ENCODE measurements at places on chromosomes 4 and X.

GRCh38 chr4:165443276-165443675 is 64.5 kb downstream of the CPE start:
- no peak for DNase-seq

- DNase-seq: no peak
Measured at GRCh38 chr4:178082906-178083305, 640.7 kb upstream of the AGA start.

GRCh38 chr4:78829296-78829695 is 53.1 kb downstream of the BMP2K start:
- no peak for DNase-seq

GRCh38 chrX:40172401-40173142 is 74.8 kb upstream of the BCOR start:
- no peak for DNase-seq

DNA sequence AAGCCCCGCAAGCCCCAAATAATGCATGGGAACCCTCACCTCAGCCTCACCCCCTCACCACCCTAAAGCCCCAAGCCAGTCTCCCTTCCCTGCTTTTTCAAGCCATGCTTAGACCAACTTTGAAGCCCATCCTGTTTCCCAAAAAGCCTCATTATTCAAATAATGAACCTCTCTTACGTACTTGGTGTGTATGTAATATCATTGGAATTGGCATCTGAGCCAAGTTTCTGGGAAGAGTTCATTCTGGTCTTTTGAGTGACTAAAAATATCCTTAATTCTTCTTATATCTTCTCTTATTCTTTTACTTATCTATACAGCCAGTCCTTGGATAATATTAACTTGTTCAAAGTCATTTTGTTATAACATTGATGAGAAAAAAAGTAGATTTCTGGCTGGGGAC is 875.8 kb upstream of the SLIT2 start:
- no peak for DNase-seq

- no peak for DNase-seq
Measured at GRCh38 chr4:144666539-144667175, 20.7 kb downstream of the HHIP start.

GRCh38 chrX:15269618-15270521 is at the start of gene ASB9:
Gene ASB9, minus strand, starts transcription at chrX:15270083. Its CDS starts 209 bp downstream, at chrX:15269874.
- DNase-seq: no peak

- DNase-seq: peak; percentile 64
Measured at GRCh38 chrX:53817548-53817947, 131.0 kb upstream of the HUWE1 start.

DNA sequence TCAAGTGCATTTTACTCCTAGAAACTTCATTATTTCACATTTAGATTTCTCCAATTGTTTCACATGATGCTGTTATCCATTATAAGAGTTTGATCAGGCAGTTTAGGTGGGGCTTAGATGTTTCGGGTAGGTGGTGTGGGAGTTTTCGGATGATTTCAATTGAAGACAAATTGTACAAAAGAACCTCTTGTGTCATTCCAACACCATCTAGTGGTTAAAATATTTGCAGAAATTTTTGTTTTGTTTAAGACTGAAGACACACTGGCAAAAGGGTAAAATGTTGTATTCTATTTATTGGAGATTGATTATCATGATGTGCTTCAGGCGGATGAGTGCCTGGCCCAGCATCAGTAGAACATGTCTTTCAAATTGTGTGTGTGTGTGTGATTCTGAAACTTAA is 212.7 kb downstream of the SH3BGRL start:
- DNase-seq: no peak

DNA sequence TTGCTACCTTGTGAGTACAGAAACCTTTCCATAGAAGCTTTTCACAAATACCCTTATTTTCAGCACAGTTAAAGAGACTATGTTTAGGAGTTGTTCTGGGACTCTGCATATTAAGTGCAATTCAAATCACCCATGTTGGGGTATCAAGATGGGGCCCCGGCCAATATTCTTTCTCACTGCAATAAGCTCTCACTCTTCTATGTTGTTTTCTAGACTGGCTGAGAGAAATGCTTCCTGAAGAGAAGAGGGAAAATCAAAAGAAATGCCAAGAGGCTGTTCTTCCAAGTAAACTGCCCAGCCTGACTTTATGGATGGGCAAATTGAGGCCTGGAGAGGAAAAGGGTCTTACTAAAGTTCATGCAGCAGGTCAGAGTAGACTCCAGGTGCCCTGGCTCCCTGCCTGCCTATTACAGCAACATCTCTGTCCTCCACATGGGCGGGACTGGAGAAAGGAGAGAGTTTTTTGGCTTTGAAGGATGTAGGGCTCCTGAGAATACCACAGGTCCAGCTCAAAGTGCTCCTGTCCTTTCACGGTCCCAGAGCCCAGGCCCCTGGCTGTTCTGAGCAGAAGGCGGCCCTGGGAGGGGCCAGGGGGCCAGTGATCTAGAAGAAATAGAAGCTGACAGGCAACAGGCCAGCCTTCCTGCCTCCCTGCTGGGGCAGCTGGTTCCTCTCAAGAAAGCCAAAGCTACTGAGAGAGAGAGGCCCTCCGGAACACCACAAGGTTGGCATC is 745 bp upstream of the IQSEC2 start:
- no peak for DNase-seq

Measured in natural killer cell treated with Interleukin-12 subunit alpha and Interleukin-12 subunit beta and Interleukin-15 and Interleukin-18, amount 100 ng/mL, for 72 hours (primary cell).